ENCODE measurements at places on chromosomes 16 and 17.

DNA sequence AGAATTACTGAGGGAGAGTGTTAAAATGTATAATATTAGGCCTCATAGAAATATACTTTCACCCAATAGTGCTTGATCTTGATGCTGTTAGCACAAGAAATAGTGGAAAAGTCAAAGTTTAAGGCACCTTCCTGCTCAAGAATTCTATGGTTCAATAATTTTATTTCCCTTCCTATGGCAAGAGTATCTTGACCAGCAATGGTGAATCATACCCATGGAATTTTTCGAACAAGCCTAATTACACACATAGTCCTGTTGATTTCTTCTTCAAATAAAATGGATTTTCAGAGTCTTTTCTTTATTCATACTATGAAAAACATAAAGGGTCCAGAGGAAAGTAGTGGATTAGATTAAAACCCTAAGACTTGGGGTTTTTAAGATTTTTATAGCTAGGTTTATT, 810.6 kb downstream of the CDH11 start:
- no peaks in the 10 kb centered on the region for H3K27me3 ChIP-seq
- no peak overlapping the region for H3K4me3 ChIP-seq
- DNase-seq = no peak

DNA sequence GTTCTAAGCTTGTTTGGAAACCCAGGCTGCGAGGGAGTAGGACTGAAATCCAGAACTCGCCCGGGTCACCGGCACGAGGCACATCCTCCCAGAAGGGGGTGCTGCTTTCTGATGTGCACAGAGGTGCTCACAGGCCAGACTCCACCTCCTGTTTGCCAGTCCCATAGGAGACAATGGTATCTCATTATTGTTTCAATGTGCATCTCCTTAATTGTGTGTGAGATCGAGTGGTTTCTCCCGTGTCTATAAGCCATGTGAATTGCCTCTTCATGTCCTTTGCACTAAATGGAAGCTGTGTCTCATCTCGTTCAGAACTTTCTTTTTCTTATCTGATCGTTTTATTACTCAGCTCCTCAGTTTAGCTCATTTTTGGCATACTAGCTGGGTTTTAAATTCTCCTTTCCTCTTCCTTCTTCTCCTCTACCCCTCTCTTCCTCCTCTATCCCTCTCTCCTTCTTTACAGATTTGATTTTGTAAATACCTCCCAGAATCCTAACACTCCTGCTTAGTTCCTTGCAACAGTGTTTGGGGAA, 32.1 kb upstream of the PRKCB start:
- no peaks in the 10 kb centered on the region for H3K27me3 ChIP-seq
- H3K4me3 ChIP-seq = no peak overlapping the region
- no peak for DNase-seq
- no peak overlapping the region for H3K27ac ChIP-seq
- H3K4me1 ChIP-seq = no peaks in the 10 kb centered on the region

GRCh38 chr17:22692066-22692805, 999.9 kb downstream of the KCNJ18 start:
- H3K27ac ChIP-seq = no peak overlapping the region
- H3K27me3 ChIP-seq = no peaks in the 10 kb centered on the region
- H3K4me3 ChIP-seq = no peak overlapping the region
- DNase-seq = no peak
- no peaks in the 10 kb centered on the region for H3K36me3 ChIP-seq
- no peaks in the 10 kb centered on the region for H3K4me1 ChIP-seq

DNA sequence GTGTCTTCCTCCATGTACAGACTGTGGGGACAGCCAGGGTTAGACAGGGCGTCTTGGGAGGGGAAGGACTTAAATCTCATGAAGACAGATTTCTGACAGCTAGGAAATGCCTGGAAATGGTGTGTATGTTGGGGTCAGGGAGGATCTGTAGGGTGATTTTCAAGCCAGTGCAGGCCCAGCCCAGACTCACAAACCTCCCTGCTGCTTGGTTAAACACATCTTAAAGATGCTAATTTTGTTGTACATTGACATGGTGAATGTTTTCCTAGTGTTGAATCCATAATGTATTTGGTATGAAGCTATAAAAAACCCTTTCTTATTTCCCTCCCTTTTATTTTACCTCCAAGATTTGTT, 238.3 kb downstream of the CCDC182 start:
- H3K27ac ChIP-seq = peak overlapping the region; percentile 66
- DNase-seq = no peak
- no peaks in the 10 kb centered on the region for H3K27me3 ChIP-seq
- no peaks in the 10 kb centered on the region for H3K36me3 ChIP-seq

GRCh38 chr17:3418222-3418621, 7.1 kb downstream of the OR3A3 start:
- H3K4me3 ChIP-seq = no peak overlapping the region
- DNase-seq = no peak
- H3K4me1 ChIP-seq = no peaks in the 10 kb centered on the region
- no peak overlapping the region for H3K27ac ChIP-seq
- no peaks in the 10 kb centered on the region for H3K27me3 ChIP-seq

DNA sequence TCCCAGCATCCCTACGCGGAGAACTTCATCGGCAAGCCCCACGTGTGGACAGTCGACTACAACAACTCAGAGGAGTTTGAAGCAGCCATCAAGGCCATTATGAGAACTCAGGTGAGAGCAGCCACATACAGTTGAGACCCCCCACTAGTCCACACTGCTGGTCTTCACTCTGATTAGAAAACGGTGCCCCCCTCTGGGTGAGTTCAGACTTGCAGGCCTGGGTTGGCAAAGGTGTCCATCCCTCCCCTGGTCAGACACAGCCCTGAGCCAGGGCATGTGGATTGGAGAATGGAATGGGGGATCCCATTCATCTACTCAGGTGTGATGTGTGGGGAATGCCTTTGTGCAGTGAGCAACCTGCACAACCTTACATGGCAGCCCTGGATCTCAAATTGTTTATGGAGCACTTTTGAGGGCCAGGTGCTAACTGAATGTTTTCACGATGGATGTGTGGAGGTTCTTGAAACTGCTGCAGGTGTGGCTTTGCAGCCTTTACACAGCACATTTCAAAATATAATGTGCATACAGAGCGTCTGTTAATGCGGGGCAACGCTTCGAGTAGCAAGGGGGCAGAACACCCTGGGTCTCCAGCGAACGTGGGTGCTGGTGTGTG, 72.6 kb downstream of the MGAT5B start:
- no peak overlapping the region for H3K4me3 ChIP-seq
- H3K27ac ChIP-seq = no peak overlapping the region
- no peaks in the 10 kb centered on the region for H3K27me3 ChIP-seq
- H3K4me1 ChIP-seq = no peaks in the 10 kb centered on the region

Measured in ovary (tissue), 10 donors.